ENCODE measurements at places on chromosomes 11 and 22.

DNA sequence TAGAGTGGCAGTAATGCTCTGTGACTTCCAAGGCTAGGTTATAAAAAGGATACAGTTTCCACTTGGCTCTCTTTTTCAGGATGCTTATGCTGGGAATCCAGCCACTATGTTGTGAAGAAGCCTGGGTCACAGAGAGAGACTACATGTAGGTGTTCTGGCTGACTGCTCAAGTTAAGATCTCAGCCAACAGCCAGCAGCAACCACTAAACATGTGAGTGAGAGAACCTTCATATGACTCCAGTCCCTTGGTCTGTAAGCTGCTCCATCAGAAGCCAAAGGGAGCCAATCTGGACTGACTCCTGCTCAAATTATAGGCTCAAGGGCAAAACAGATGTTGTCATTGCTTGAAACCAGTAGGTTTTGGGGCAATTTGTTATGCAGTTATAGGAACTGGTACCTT lies 162.7 kb downstream of the MAML2 start:
- no peak for DNase-seq

GRCh38 chr11:11703885-11704284 lies 82.1 kb upstream of the GALNT18 start:
- no peak for DNase-seq

DNA sequence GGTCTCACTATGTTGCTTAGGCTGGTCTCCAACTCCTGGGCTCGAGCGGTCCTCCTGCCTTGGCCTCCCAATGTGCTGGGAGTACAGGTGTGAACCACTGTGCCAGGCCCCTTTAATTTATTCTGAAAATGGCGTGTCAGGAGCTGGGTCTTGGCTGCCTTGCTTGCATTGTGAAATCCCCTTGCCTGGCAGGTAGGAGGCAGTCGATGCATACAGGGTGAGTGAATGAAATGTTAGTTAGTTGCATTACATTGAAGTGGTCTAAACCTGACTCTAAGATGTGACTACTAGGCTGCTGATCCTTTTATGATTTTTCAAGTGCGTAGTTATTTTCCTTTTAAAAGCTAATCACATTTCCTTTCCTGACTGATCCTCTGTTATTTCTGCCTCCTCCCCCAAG lies 42.9 kb downstream of the PARVB start:
- no peak for DNase-seq

DNA sequence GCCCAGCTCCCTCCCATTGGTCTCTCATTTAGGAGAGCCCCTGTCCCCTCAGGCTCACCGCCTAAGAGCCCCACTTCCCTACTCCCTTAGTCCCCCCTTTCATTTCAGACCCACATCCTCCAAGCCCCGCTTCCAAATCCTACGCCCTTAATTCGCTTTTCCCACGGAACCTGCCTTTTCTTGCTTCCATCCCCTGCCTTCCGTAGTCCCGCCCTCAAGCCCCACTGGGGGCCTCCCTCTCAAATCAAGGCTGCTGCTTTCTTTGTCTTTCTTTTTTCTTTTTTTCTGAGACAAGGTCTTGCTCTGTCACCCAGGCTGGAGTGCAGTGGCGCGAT lies 396 bp downstream of the CCDC157 start:
- no peak for DNase-seq

- no peak for DNase-seq
Measured at GRCh38 chr11:4181782-4182721, 87.5 kb downstream of the RRM1 start.

DNA sequence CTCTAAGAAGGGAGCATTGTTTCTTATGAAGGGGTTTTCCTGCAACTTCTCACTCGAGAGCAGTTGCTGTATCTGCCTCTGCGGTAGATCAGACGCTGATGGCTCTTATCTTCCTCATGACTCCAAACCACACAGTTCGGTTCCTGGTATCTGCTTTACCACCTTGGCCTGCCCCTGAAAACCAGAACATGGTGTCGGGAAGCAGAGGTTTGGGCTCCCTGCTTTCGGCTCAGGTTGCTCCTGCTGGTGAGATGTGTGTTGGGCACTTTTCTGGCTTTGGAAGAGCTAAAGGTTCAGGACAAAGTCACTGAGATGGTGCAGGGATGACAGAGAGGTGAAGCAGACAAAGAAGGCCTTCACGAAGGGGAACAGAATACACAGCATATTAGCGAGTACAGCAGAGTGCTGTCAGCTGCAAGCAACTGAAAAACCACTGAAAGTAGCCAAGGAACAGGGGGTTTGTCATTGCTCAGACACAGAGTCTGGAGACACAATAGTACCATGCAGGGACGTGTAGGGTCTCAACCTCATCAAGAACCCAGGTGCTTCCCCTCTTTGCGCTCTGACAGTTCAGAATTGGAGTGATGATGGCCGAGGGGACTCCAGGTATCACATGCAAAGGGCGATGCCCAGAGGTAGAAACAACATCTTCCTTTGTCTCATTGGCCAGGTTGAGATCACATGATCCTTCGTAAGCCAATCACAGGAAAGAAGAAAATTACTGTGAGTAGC lies 11.9 kb upstream of the CSF2RB start:
- no peak for DNase-seq

DNA sequence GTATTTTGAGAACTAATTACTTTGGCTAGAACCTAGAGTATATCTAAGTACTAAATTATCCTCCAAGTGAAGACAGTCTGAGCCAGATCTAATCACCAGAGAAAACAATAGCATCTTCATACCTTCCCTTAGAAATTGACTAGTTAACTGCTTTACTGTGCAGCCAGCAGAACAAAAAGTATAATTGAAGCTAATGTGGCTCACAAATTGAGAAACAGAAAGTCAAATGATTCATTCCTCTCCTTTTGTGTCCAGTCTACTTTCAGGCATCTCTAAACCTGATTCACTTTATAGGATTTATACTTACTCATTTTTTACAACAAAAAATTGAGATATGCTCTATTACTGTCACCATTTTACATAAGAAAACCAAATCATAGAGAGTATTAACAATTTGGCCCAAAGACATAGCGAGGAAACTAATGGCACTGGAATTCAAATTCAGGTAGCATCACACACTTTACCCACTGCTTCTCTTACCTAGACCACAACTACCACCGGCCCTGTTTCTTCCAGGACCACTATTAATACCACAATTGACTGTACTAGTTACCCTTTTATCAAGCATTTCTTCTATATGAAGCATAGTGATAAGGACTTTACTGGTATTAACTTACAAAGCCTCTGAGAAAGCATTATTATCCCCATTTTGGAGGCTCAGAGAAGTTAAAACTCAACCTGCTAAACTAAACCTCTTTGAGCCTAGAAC lies 1402.6 kb upstream of the TENM4 start:
- no peak for DNase-seq

GRCh38 chr11:95282291-95282751 lies 51.3 kb upstream of the SESN3 start:
- DNase-seq: no peak

DNA sequence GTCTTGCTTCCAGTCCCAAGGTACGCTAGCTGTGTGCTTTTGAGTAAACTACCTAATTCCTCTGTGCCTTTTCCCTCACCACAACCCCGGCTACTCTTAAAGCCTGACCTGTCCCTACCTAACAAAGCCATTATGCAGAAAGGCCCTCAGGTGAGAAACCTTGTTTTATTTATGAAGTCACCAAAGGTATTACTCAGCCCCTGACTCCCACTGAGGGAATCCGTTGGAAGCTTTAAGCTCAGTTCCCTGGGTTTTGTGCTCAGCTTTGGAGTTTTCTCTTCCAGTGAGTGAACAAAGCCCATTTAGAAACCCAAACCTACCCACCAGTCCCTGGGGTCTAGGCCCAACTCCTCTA lies 90.9 kb downstream of the APIP start:
- DNase-seq: no peak

DNA sequence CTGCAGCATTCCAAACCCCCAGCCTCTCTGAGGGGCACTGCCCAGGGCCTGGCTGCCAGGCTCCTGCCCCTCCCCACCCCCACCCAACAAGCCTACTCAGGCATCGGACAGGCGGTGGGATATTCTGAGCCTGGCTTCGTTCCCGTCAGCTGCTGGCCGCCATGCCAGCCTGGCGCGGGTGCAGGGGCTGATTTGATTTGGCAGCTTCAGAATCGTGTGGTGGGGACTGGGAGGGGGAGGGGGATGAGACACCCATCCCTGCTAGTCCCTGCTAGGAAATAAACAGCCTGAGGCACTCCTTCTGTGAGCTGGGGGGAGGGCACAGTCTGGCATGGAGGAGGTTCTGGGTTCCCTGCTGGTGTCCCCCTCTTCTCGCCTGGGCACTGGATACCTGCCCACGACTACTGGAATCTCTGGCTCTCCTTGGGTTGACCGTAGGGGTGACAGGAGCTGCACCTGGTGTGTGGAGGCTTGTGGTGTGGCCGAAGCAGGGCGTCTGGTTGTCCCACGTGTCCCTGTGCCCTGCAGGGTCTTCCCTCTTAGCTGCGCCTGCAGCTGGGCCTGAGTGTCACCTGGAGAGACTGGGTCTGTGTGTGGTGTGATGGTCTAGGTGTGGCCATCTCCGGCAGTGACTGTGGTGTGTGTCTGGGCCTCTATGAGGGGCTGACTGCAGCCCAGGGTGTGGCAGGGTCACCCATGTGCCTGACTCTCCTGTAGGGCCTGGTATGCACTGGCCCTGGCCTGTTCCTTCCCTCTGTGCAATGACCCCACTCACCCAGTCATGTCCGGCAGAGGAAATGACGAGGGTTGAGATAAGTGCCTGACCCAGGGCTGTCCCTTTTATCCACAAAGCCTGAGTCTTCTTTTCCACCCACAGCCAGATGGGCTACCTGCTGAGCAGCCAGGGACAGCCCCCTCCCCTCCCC lies 42.2 kb downstream of the PDE2A start:
- DNase-seq: no peak

GRCh38 chr11:113634940-113635575 lies 71.0 kb downstream of the TMPRSS5 start:
- DNase-seq: no peak

DNA sequence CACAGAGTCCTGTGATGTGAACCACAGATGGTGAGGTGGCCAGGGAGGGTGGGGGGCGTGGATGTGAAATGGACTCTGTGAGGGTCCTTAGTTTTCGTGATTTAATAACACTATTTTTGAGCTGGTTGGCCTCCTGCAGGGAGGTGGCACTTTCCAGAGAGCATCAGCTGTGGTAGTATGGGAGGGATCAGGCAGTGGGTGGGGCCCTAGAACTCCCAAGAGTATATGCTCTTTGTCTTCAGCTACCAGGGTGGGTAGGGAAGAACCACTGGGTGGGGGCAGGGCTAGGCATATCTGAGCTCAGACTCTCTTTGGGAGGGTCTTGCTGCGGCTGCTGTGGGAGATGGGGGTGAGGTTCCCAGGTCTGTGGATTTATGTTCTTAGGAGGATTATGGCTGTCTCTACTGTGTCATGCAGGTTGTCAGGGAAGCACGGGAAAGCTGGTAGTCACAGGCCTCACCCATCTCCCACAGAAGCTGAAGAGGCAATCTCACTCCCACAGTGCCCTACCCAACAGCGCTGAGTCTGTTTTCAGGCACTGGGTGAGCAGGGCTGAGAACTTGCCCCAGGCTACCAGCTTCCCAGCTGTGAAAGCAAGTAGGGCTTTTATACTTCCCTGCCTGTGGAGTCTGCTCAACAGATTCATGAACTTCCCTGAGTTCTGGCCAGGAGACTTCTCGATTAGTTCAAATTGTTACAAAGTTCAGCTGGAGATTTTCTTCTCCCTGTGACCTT lies 47.9 kb upstream of the SNX19 start:
- no peak for DNase-seq

DNA sequence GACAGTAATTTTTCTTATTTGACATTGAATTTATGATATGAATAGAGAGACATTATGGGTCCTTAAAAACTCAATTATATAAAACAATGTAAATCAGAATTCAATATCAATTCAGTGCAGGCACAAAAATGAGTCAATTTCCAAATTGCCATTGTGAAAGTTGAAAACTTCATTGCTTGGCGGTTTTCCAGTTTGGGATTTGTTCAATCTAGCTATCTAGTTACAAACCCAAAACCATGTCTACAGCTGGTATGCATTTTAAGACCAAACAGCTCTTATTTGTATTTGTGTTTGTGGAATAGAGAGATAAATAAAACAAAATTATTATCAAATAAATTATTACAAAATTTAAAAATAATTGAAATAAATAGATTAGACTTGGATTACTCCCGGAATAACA lies 1206.6 kb upstream of the RAG2 start:
- DNase-seq: no peak

DNA sequence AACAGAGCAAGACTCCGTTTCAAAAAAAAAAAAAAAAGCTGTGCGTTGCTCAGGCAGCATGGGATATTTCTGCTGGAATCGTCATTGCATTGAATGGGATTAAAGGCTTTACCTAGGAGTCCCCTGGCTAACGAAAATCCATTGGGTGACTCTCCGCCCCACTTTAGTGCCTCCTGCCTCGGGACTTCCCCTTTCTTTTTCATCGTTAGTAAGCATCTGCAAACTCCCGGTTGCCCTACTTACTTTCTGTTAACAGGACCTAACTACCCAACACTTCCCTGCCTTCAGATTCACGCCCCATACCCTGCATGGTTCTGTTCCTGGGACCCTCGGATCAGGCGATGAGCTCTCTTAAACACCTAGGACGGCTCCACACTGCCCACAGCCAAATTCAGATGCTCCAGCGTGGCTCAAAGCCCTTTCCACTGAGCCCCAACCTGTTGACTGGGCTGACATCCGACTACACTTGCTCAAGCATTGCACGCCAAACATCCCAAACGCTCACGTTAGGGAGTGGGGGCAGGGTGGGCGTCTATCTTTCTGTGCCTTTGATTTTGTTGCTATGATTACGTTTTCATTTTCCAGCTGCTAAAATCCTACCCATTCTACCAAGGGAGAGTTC lies 143.8 kb downstream of the ST3GAL4 start:
- DNase-seq: no peak

- DNase-seq: no peak
Measured at GRCh38 chr22:23552573-23552972, 27.5 kb downstream of the IGLL1 start.

GRCh38 chr11:113591117-113591516 lies 115.0 kb downstream of the TMPRSS5 start:
- DNase-seq: no peak

DNA sequence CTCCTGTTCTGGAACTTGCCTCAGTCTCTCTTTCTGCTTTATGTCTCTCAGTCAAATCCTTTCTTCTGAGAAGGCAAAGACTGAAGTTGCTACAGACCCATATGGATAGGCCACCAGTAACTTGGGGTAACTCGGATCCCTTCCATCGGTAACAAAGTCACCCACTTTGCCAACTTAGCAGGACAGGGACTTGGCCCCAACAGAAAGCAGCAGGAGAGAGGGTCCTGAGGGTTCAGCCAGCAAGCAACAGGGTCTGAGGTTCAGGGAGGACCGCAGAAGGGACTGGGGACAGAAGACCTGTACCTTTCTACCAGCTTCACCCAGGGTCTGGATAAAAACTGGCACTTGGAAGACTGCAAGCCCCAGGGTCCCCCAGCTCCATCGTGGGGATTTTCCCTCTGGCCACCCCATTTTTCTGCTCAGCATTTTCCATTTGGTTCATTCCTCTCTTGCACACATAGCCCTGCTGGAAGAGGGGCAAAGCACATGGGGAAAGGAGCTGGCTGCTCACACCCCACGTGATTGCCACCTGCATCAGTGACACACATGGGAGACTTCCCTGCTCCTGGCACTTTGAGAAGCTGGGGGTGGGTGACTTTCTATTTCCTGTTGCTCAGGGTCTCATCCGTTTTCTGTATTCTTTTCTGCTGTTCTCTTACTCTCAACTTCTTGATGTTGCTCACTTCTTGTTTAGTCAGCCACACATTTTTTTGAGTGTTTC lies 34.6 kb upstream of the GNAZ start:
- DNase-seq: no peak

Data from stimulated activated CD8-positive, alpha-beta memory T cell treated with anti-CD3 and anti-CD28 coated beads, Interleukin-7, amount 100 ng/mL, for 1 hour (primary cell).